NCI-H2029 (cell line): ENCODE measurements at places on chromosomes 6 and 20.

DNA sequence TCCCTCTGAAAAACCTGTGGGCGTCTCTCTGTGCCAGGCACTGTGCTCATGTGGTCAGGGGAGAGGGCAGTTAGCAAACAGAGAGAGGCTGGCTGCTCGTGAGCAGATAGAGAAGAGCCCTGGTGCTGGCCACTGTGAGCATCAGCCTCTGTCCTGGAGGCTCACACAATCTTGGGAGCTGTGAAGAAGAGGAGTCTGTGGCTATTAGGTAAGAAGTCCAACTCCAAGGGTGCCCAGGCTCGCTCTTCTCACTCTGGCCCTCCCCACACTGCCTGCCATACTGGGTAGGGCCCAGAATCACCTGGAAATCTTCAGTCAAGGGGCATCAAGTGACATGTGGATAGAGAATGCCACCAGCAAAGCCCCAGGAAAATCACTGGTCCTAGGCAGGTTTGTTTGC, 14.1 kb downstream of the SCML4 start:
- no peak for DNase-seq

GRCh38 chr6:108648191-108648590, 87.5 kb downstream of the FOXO3 start:
- no peak for DNase-seq

DNA sequence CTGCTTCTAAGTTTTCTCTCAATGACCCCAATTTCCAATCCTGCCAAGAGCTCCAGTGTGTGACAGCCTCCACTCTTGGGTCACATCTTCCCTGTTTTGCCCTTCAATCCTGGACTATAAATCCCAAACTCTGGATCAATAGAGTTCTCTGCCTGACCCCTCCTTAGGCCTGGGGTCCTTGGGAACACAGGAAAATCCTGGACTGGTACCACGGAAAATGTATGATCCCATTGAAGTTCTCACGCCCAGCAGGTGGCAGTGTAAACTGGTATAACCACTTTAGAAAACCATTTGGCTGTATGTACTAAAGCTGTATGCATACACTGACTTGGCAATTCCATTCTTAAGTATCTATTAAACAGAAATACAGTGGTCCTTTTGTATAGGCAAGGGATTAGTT, 98.0 kb downstream of the SNAP25 start:
- no peak for DNase-seq

DNA sequence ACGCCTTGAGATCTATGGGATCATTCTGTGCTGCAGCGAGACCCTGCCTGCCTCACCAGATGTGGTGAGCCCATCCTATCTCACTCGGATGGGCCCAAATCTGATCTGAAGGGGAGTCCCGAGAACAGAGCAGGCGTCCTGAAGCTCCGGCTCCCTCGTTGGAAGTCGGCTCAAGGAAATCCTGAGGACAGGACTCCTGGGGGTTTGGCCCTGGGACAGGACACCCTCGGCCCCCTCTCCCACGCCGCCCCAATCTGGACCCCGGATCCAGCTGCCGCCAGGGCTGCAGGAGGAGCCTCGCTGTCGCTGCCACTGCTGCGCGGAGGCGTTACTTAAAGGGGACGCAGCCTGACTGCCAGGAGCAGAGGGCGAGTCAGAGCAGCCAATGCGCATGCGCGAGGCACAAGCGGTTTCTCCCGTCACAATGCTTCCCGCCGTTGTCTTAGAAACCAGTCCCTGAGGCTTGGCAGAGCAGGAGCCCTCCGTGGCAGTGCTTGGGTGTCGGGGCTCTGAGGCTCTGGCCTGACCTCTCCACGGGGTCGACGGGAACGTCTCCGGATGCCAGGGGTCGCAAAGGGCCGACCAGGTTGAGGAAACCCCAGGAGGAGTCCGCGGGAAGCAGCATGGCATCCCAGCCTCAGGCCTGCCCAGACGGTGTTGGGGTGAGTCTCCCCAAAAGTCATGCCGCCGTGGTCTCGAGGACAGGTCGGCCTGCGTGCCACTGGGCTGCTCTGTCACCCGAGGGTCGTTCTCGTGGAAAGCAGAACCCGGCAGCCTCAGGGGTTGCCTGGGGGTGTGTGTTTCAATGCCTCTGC, 1567.8 kb upstream of the DEFB115 start:
- DNase-seq: no peak

GRCh38 chr6:49463612-49463967, 420 bp downstream of the CENPQ start:
- DNase-seq: no peak
